ENCODE measurements at places on chromosomes 6 and 20.

DNA sequence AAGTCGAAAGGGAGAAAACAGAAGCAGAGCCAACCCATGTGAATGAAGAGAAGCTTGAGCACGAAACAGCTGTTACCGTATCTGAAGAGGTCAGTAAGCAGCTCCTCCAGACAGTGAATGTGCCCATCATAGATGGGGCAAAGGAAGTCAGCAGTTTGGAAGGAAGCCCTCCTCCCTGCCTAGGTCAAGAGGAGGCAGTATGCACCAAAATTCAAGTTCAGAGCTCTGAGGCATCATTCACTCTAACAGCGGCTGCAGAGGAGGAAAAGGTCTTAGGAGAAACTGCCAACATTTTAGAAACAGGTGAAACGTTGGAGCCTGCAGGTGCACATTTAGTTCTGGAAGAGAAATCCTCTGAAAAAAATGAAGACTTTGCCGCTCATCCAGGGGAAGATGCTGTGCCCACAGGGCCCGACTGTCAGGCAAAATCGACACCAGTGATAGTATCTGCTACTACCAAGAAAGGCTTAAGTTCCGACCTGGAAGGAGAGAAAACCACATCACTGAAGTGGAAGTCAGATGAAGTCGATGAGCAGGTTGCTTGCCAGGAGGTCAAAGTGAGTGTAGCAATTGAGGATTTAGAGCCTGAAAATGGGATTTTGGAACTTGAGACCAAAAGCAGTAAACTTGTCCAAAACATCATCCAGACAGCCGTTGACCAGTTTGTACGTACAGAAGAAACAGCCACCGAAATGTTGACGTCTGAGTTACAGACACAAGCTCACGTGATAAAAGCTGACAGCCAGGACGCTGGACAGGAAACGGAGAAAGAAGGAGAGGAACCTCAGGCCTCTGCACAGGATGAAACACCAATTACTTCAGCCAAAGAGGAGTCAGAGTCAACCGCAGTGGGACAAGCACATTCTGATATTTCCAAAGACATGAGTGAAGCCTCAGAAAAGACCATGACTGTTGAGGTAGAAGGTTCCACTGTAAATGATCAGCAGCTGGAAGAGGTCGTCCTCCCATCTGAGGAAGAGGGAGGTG is 38.7 kb downstream of the ZBTB2 start:
- no peak for DNase-seq

- DNase-seq: no peak
Observed at GRCh38 chr6:43262780-43263313, 19.6 kb downstream of the TTBK1 start.

- DNase-seq: no peak
Observed at GRCh38 chr6:45676380-45676779, 298.6 kb upstream of the SUPT3H start.

GRCh38 chr20:8127553-8128255 is 4.4 kb upstream of the PLCB1 start:
- no peak for DNase-seq

DNA sequence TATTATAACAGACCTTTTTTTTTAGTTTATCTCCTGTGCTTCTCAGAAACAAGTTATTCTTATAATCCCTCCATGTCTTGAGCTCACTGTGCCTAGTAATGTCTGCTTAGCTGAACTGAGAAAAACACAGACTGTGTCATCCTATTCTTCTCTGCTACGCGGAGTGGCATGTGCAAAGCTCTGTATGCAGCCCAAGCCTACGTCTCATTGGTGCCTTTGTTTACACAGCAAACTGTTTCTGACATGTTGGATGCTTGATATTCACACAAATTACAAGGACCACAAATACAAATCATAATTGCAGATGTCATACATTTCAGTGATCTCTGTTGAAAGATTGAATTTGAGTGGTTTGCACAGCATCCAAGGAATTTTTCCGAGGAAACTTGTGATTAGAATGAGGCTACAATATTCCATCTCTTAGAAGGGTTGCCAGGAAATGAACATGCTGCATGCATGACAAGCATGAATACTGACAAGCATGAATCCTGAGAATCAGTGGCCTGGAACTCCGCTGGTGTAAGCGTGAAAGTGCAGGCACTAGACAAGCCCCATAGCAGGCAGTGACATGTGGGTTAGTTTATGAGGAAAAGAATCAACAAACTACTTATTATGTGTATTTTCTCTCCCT is 128.4 kb upstream of the SGK1 start:
- DNase-seq: no peak

DNA sequence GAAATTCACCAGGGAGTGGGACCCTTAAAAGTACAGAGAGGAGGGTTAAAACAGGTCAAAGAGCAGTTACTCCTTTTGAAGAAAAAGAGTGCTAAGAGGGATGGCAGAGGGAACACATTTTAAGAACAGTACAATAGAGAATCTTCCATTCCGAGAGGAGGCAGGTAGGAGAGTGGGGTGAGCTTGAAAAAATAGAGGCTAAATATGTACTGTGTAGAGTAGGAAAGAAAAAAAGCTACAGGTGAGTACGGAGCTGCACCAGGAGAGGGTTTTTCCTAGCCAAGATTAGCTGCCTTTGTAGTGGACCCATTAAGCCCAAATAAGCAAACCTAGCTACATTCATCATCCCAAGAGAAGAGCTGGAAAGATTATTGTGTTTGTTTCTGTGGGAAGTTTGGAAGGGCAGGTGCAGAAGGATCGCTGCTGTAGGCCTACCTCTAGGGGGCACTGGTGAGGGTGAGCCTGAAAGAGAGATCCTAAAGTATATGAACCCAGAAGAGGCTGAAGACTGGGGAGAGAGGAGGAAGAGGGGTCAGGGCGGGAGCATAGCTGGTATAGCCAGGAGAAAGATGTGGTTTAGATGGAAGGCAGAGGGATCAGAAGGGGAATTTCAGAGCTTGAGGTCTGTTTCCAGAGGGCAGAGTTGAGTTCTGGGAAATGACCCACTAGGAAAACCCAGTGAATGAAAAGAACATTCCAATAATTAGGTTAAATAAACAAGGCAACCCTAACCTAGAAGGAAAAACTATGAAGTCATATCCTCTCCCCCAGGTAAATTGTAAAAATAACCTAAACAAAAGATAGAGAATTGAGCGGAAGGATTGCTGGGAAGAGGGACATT is 50.2 kb upstream of the HINT3 start:
- no peak for DNase-seq

GRCh38 chr20:40933758-40934157 is 94.9 kb upstream of the TOP1 start:
- no peak for DNase-seq

DNA sequence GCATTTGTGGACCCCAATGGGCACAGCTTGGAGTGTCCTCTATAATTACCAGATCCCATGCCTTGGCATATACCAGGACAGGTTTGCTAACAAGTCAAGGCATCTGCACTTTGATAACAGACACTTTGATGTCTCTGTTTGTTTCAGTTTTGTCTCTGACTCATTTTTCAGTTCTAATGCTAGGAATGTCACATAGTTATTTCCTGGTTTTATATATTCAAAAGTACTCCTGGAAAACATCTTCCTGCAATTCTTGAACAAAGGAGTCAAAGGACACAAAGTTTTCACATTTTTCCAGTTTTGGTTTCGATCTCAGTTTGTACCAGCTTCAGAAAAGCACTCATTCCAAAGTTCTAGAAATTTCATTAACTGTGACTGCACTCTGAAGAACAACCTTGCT is 188.1 kb downstream of the FOXC1 start:
- DNase-seq: no peak

DNA sequence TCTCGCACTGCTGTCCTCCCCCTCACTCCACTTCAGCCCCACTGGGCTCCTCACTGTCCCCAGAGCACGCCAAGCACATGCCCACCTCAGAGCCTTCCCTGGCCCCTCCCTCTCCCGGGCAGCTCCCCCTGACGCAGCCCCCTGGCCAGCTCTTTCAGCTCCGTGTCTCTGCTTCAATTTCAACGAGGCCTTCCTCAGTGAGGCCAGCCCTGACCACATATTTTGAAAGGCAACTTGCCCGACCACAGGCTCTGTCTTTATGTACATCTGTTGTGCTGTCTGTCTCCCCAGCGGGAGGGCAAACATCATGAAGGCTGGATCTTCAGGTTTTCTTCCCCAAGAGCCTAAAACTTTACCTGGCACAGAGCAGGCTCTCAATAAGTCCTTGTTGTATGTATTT is 44.6 kb downstream of the JPH2 start:
- DNase-seq: no peak

GRCh38 chr6:31128093-31128676 is 7.9 kb upstream of the CDSN start:
- peak; percentile 59 for DNase-seq

DNA sequence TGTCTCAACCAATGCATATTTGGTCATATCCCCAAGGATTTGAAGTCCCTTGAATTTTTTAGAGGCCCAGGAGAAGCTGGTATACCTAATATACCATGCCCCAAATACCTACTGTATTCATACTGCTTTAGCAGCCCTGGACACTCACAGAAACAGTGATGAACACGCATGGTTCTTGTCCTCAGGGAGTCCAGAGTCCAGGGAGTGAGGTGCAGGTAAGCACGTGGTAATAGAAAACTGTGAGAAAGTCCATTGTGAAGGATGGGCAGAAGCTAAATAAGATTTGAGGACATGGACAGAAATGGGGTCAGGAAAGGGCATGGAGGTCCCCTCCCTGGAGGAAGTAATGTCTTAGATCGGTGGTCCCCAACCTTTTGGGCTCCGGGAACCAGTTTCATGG is 85.4 kb downstream of the TSHZ2 start:
- DNase-seq: no peak

DNA sequence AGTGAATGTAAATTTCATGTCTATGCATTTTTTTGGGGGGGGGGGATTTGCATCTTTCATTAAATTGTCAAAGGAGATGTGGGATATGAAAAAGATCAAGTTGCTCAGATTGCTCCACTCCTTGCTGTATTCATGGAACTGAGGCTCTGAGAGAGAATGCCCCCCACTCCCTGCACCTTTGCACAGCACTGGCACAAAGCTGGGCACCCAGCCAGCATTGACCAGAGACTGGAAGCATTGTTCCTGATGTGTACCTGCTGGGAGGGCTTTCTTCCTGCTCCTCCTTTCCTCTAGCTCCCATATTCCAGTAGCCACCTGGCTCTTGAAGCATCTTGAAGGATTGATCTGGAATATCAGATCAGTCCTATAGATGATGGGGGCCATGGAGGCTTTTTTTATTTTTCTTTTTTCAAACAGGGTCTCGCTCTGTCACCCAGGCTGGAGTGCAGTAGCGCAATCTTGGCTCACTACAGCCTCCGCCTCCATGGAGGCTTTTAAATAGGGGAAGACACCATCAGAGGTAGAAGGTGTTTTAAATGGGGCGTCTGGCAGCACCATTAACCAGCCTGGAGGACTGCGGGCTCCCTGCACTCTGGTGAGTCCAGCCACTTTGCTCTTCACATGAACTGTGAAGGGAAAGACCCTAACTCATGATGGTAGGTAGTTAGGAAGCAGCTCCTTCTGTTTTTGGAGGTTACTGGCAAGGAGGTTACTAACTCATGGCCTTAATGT is 10.9 kb downstream of the DUSP15 start:
- DNase-seq: no peak

DNA sequence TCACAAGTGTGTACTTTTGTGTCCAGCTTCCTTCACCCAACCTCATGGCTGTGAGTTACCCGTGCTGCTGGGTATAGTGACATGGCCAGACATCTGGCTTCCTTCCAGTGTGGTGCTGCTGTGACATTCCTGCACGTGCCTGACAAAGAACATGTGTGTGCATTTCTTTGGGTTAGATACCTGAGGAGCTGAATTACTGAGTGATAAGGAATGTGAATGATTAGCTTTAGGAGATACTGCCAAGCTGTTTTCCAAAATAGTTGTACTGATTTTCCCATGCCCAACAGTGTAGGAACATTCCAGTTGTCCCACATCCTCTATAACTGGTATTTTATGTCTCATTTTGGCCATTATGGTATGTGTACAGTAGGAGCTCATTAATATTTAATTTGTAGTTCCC is 132.5 kb downstream of the PREX1 start:
- DNase-seq: no peak

DNA sequence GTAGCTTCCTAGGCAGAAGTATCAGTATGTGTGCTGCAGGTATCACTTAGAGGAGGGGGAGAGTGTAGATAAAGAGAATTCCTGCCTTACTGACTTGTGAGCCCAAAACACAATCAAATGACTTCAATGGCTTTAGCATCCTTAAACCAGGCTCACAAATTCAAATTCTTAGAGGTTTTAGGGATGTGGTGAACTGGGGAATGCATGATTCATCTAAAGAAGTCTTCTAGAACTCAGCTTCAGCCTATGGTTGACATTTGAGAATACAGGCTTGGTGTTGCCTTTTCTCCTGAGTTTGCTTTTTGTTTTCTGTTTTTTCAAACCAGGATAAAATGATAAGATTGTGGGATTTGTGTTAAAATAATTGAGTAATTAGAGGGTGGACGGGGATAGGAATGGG is 14.4 kb downstream of the SNRPC start:
- DNase-seq: no peak

DNA sequence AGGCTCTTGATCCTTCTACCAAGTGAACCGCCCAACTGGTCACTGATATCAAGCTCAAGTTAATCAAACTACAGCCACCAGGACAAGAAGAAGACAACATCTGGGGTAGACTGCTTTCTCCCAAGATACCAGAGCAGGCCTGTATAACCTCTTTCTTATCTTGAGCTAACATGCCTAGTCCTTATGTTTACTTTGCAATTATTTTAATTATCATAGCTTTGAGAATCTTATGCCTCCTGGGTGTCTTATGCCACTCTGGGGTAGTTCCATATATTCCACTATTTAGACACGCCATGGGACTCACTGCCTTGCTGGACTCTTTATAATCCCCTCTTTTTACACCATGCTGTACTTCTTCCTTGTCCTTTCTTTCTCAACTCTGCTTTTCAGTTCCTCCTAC is 41.5 kb upstream of the ECI2 start:
- no peak for DNase-seq

DNA sequence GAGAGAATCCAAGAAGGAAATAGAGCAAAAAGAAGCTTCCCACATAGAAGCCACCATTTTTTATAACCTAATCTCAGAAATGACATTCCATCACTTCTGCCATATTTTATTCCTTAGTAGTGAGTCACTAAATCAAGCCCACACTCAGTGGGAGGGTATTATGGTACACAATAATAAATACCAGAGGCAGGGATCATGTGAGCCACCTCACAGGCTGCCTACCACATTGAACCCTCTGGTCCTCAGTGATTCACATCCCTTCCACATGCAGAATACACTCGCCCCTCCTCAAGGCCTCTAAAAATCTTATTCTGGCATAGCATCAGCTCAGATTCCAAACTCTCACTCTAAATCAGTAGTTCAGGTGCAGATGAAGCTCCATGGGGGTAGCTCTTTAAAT is 49.4 kb downstream of the TMC2 start:
- no peak for DNase-seq

- DNase-seq: no peak
Observed at GRCh38 chr20:16273812-16274555, 299.3 kb downstream of the KIF16B start.

DNA sequence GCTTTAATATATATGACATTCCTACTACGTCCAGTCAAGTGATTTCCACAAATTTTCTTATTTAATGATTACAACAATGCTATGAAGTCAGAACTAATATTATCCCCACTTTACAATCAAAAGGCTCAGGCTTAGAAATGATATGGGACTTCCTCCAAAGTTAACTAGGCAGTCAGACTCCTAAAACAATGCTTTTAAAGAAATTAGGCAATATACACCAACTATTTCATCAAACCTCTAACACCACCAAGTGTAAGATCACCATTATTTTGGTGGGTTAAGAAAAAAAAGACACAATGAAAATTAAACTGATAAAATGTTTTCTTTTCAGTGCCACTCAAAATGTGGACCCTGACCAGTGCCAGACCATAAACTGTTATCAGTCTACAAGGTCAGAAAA is 256.1 kb upstream of the RUNX2 start:
- no peak for DNase-seq

GRCh38 chr6:80010288-80010687 is 5.8 kb downstream of the TTK start:
- DNase-seq: no peak
